Cardiac fibroblast (primary cell): ENCODE measurements at places on chromosomes 6 and 20.

GRCh38 chr6:99344289-99344688 lies 5.2 kb downstream of the FAXC start:
- peak; percentile 55 for DNase-seq

DNA sequence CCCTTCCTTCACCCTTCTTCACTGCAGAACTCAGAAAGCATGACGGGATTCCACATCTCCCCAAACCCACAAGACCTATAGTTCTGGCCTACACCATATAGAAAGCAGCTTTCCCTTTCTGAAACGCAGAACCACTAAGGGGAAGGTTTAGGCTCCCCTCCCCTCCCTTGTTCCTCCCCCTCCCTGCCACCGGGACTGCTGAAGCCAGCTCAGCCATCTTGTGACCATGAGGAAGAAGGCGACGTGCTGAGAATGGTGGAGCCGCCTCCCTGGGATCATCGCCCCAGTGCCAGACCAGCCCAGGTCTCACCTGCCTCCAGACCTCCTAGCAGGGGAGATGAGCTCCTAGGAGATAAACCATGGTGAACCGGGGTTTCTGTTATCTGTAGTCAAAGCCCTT lies 19.6 kb downstream of the SERPINB6 start:
- DNase-seq = no peak

- DNase-seq = no peak
These were observed 22.1 kb upstream of the SLC22A7 start for GRCh38 chr6:43275801-43276576.

GRCh38 chr20:25247518-25247955 lies 348 bp upstream of the PYGB start:
- DNase-seq = peak; percentile 43

- peak; percentile 98 for DNase-seq
These were observed 45.3 kb upstream of the FAM50B start for GRCh38 chr6:3803627-3804468.

DNA sequence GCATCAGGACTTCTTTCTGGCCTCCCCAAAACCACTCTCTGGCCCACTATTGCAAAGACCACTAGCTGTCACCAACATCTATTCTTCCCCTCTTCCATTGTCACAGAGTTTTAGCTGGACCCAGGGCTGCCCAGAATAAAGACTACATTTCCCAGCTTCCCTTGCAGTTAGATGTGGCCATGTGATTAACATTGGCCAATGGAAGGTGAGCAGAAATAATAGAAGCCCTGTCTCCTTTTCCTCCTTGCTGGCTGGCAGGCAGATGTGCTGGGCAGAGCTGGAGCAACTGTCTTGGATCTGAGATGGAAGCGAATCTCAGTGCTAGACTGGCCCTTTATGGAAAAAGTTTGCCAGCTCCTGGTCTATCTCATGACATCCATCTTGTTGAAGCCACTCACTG lies 97.0 kb downstream of the KCNB1 start:
- peak; percentile 58 for DNase-seq

- DNase-seq = no peak
These were observed 42.0 kb upstream of the STMND1 start for GRCh38 chr6:17059850-17060249.

- no peak for DNase-seq
These were observed 677.7 kb downstream of the DOK5 start for GRCh38 chr20:55153001-55153645.
